Hematopoietic multipotent progenitor cell treated with erythropoietin and hydrocortisone succinate and interleukin-3 and kit ligand, for 8 days (in vitro differentiated cells): ENCODE measurements at places on chromosomes 2 and 18.

- no peak for DNase-seq
Measured at GRCh38 chr18:27395752-27396151, 210.6 kb upstream of the CHST9 start.

GRCh38 chr18:63981719-63982118 is 11.8 kb downstream of the SERPINB8 start:
- no peak for DNase-seq

DNA sequence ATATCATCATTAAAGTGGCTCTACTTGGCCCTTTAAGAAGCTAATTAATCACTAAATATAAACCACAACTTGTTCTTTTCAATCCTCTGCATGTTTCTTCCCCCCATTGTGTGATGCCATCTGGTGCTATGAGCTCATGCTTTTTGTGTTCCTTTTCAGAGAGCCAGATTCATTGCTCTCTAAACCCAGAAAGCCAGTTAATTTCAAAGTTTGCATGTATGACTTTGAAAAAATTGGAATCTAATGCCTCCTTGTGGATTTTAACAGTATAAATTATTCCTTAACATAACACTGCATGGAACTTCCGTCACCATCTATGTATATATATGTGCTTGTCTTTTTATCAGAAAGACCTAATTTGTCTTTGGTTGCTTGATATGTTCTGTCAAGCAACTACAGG is 31.1 kb downstream of the TMEM178A start:
- DNase-seq = no peak

- DNase-seq = no peak
Measured at GRCh38 chr18:62672600-62672999, 42.7 kb upstream of the PHLPP1 start.
